ENCODE measurements at places on chromosomes 11 and 22. TPM values are rescaled to one million over a fixed set of nuclear protein-coding genes. Genes with fewer than 3 reads are reported as not detected.

GAS2 gene
- total RNA-seq, result 3.4 TPM

- DNase-seq, result no peak
These were observed 452 bp downstream of the MACROD1 start for GRCh38 chr11:64165481-64165841.

DNA sequence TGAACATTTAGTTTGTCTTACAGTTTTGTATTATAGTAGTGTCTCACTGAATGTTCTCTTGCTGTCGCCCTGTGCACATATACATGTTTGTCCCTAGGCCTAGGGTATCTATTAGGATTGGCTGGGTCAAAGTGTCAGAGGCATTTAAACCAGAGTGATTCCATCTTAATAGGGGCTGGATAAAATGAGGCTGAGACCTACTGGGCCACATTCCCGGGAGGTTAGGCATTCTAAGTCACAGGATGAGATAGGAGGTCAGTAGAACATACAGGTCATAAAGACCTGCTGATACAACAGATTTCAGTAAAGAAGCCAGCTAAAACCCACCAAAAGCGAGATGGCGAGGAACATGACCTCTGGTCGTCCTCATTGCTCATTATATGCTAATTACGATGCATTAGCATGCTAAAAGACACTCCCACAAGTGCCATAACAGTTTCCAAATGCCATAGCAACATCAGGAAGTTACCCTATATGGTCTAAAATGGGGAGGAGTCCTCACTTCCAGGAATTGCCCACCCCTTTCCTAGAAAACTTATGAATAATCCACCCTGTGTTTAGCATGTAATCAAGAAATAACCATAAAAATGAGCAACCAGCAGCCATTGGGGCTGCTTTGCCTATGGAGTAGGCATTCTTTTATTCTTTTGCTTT lies 82.6 kb downstream of the LDLRAD3 start:
- DNase-seq, result no peak

GRCh38 chr11:12329169-12329568 lies 48.2 kb upstream of the PARVA start:
- no peak for DNase-seq

- DNase-seq, result no peak
These were observed 59.6 kb downstream of the ST14 start for GRCh38 chr11:130219148-130219547.

Data from CD4-positive, alpha-beta memory T cell (primary cell).